ENCODE measurements at places on chromosomes 11 and 22.
A peak's percentile ranks its signal among the peaks of the same experiment; 100 is the strongest.

- no peak for DNase-seq
These were observed 59.3 kb upstream of the NCAM1 start for GRCh38 chr11:112901924-112902323.

DNA sequence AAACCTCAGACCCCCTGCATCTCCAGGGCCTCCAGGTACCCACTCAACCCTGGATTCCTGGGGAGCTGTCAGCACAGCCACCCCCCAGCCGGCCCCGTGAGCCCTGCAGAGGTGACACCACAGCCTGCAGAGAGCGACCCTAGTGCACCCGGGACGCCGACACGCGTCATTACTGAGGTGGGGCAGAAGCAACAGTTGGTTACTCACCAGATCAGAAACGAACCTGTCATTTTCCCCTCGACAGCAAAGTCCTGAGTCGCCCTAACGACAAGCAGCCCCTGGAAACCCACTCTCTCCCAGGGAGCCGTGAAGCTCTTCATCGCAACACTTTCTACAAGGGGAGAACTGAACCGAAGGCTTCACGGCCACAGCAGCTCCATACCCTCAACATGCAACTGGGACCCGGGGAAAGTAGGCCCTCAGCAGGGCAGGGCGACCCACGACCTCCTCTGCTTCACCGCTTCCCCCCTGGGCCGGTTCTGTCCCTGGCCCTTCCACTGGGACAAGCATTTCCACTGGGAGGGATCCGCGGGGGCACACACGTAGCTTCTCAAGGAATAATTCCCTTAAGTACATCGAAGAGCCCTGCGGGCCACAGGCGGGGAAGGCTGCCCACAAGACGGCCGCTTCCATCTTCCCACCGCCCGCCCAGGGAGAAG lies 1.6 kb downstream of the BRD1 start:
- peak; percentile 32 for DNase-seq

- no peak for DNase-seq
These were observed 1.7 kb upstream of the IL2RB start for GRCh38 chr22:37151401-37151800.

GRCh38 chr22:38732251-38732815 lies 23.5 kb downstream of the SUN2 start:
- DNase-seq, result no peak

Measured in NCI-H69 (cell line).